Activated gamma-delta T cell treated with Interleukin-2 at 50 U/mL for 16 hours (primary cell): ENCODE measurements at places on chromosomes 7 and 10.

GRCh38 chr10:101840102-101840684 is 3.4 kb downstream of the KCNIP2 start:
- no peak for DNase-seq

GRCh38 chr10:1394155-1394912 is 338.1 kb downstream of the WDR37 start:
- no peak for DNase-seq

DNA sequence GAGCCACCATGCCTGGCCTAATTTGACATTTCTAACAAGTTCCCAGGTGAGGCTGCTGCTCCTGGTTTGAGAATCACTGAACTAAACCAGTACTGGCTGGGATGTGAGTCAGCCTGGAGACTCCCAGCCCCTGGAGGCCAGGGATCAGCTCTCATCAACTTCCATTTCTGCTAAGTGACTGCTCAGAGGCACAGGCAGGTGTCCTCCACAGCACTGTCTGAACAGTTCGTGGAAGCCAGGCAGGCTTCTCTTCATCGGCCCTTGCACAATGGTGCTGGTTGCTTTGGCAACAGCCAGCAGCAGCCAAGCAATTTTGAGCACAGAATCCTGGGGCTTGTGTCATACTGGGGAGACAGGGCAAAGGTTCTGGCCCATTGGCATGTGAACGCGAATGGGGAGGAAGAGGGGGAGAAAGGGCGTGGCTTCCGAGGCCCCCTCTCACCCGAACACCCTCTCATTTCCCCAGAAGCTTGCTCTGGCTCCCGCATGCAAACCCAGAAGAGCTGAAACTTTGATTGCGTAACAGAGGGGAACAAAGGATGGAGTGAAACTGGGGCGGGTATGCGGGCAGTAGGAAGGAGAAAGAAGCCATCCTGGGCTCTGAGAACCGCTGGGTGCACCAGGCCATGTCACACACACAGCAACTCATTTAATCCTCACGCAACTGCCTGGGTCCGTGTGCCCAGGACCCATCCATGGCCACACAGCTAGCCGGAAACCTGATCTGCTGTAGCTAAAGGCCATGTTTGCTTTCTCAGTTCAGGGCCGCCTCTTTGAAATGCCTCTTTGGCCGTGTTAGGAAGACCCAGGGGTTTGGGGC is 9.0 kb upstream of the POR start:
- no peak for DNase-seq

DNA sequence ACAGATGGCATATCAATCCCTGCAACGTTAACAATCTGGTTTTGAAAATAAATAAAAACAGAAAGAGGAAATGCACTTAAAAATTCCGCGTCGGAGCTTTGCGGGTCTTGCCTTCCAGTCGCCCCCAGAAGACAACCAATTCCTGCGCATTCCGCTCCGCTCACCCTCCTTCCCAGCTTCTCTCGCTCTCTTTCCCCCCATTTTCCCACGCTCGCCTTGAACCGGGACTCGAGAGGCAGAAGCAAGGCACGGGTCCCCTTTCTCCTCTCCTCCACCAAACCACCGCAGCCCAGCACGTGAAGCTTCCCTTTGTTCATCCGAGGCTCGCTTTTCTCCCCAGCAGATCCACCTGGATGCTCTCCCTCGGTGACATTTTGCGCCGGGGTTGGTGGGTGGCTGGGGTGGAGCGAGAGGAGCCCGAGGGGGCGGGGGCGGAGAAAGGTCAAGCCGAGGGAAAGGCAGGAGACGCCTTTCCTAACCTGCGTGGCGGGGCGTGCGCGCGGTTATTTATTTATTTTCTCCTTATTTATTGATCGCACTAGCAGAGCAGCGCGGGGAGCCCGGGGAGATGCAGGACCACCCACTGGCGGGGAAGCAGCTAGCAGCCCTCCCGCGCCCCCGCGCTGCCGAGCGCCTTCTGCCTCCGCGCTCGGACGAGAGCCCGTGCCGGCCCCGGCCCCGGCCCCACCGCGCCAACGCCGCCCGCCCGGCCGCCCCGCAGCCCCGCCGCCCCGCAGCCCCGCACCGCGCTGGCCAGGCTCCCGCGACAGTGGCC is at the start of gene KCND2:
KCND2 (plus strand) TSS at position 475 of the 775 bp plus-strand sequence.
- DNase-seq = no peak

- no peak for DNase-seq
Observed at GRCh38 chr7:946256-946996, 8.1 kb downstream of the ADAP1 start.

DNA sequence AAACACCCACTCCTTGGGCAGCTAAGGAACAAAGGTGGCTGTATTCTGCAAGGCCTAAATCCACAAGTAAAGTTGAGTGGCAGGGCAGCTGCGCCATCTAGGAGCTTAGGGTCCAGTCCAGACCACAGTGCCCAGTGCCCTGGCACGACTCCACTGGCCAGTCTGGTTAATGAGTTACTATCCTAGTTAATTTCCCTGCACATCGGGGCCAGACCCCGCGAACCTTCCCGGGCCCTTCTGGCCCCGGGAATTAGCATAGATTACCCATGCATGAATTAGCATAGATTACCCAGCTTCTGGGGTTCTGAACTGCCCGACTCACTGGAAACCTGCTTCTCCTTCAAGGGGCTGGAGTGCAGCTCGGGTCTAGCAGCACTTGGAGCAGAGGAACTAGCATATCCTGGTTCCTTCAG is 3.2 kb upstream of the EMX2 start:
- no peak for DNase-seq

DNA sequence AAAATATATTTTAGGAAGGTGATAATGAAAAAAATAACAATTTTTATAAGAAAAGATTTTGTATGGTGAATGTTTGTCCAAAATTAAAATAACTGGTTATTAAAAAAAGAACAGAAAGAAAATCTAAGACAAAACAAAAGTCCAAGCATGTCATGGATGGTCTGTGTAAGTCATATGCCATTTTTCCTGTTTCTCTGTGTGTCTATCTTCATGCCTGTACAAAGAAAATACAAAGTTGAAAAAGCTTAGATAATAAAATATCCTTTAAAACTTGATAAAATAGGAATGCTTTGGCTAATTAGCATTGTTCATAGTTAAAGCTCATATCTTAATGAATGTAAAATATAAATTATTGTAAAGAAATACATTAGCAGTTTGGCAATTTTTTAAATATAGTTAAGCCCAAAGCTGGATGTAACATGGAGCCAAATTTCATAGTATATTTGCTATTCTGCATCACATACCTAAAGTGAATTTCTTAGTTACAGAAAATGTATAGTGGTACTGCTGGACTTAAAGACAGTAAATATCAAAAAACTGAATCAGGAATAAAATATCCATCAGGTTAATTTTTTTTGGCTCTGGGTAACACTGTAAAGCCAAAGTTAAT is 661.1 kb downstream of the PCDH15 start:
- DNase-seq = no peak

DNA sequence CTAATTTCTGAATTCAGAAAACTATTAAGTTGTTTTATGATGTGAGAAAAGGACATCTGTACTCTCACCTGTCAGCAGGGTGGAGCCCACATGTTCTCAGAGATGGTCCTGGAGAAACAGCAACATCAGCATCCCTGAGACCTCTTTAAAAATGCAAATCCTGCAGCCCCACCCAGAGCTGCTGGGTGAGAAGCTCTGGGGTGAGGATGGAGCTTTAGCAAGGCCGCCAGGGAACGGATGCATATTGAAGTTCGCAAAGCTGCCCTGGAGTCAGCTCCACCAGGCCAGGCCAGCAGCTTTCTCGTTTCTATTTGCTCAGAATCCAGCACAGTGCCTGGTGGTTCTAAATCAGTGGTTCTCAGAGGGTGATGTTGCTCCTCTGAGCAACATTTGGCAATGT is 49.1 kb downstream of the PRKCQ start:
- no peak for DNase-seq

- DNase-seq = no peak
Observed at GRCh38 chr10:75877877-75878276, 446.5 kb downstream of the LRMDA start.

GRCh38 chr7:7208520-7208919 is 26.2 kb downstream of the C1GALT1 start:
- DNase-seq = no peak

GRCh38 chr10:29671228-29671780 is 36.5 kb upstream of the SVIL start:
- no peak for DNase-seq

DNA sequence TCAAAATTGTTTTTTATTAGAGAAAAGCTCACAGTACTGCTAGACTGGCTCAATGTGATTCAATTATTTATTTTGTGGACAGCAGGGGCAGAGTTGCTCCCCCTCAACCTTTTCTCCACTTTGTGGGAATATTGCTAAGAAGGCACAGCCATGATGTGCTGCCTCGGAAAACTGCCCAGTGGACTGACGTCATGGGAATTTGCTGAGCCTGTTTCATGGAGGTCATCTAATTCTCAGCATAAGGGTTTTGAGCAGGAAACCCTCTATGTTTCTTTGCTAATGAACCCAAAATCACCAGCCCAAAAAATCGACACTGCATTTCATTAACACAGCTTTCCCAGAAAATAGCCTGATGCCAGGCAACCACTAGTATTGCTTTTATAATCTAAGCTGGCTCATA is 228.8 kb upstream of the FAM3C start:
- no peak for DNase-seq

DNA sequence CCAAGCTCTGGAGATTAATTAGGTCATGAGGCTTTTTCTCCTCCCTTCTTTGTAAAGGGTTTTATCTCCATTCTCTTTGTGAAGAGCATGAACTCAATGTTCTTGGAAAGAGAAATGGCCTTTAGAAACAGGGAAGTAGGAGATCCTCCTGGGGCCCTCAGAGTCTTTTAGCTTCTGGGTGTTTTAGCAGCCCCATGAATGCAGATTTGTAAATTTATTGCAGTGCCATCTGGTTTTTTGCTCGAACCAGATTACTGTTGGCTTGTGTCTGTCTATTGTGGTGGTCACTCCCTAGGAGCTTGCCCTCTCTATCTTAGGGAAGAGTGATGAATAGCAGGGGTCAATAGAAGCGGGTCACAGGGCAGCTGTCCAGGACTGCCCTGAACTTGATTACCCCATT is 110.6 kb downstream of the BTRC start:
- no peak for DNase-seq

DNA sequence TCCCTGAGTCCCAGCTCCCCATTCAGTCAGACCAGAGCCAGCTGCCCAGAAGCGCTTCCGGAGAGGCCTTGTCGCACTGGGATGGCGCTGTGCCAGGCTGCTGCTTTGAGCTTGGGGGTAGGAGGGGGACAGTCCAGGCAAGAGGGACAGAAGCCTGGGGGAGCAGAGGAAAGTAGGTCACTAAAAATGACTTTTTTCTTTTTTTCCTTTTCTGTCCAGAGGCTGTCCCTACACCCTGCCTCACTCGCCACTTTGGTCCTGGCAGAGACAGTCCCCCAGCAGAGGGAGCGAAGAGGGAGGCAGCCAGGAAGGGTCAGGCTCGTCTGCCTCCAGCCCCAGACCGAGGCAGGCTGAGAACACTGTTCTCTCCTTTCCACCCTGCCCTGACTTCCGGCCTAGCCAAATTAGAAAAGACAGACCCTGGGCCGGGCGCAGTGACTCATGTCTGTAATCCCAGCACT is 15.8 kb upstream of the TRIM8 start:
- no peak for DNase-seq

DNA sequence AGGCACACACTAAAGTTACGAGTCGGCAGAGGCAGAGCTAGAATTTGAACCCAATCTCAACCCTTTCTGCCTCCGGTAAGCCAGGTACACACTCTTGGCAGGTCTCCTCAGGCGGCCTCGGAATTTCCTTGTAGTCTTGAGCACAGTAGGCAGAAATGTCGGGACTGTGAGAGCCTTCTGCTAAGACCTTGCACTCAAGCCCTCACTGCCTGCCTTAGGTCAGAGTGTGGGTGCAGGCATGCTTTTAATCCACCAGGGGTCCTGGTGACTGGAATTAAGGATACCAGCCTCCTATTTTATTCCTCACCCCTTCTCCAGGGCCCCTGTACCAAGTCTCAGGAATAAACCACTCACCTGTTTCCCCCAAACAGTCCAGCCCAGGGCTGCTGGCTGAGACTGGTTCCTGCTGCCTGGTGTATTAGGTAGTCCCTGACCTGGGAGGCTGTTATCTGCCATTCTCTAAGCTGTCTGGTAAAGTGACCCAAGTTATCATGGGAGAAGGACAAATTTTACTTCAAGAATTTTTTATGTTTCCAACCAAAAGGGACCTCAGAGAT is 855 bp downstream of the ATP6V1F start:
- no peak for DNase-seq

- DNase-seq = no peak
Observed at GRCh38 chr7:7757576-7757975, 39.2 kb upstream of the RPA3 start.

GRCh38 chr7:82122275-82122674 is 321.3 kb downstream of the CACNA2D1 start:
- no peak for DNase-seq

GRCh38 chr7:111813306-111813705 is 251.0 kb upstream of the IMMP2L start:
- no peak for DNase-seq
